A549 (cell line): ENCODE measurements at places on chromosomes 3 and 15. TPM values are rescaled to one million over a fixed set of nuclear protein-coding genes. Genes with fewer than 3 reads are reported as not detected.

DNA sequence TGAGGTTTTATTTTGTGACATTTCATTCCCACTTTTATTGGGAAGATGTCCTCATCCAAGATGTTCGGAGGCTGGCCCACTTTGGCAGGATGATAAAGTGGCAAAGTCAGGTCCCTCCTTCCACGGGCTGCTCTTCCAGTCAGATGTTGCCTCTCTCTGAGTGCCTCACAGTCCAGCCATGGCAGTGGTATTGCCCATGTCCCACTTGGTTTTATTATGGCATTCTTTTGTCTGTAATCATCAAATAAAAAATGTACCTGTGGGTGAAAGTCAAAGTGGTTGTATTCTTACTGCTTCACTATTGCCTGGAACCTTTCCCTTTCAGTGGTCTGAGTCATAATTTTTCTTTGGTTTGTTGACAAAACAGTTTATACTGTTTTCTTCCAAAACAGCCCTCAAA, 20.2 kb downstream of the ARNT2 start:
- DNase-seq, result no peak

GRCh38 chr3:23735062-23735461, 70.7 kb upstream of the UBE2E1 start:
- no peak for DNase-seq

DNA sequence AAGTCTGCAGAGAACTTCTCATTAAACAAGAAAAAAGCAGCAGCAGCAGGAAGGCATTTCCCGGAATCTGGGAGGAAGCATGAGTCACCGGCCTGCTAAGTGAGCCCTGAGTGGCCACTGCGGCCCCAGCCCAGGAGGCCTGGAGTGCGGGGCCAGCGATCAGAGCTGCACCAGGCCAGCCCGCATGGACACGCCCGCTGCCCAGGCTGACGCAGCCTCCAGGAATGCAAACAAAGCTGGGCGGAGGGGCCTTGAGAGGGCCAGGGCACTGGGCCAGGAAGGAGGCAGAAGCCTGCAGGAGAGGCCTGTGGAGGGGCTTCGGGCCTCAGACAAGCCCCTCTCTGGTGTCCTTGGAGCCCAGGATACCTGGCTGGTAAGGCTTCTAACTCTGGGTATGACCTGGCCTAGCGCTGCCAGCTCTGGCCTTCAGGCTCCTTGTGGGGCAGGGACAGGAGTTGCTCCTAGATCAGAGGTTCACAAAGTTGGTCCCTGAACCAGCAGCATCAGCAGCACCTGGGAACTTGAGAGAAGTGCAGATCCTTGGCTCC, 101.2 kb downstream of the SMAD6 start:
- DNase-seq, result peak; percentile 95

DNA sequence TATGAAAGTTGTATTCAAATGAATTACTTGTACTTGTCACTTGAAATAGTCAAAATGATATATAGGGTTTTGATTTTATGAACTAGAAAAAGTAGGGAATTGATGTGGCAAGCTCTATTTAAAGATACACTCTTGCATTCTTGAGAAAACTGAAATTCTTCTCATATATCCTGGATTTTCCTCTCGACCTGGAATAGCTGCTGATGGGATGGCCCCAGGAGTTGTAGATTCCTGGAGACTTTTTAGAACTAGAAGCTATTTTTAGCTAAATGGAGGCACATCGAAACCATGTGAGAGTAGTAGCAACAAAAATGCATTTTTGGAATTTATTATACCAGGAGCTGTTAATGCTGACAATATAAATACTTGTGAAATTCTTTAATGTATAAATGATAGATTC, 125.9 kb downstream of the LEKR1 start:
- no peak for DNase-seq

Gene CCDC33
- polyA plus RNA-seq, result 9.2 to 11.9 TPM (median 10.4 TPM) in 3 replicates
